Activated CD4-positive, alpha-beta T cell treated with anti-CD3 and anti-CD28 coated beads for 36 hours (primary cell): ENCODE measurements at places on chromosomes 6 and 20.
A peak's percentile ranks its signal among the peaks of the same experiment; 100 is the strongest.

DNA sequence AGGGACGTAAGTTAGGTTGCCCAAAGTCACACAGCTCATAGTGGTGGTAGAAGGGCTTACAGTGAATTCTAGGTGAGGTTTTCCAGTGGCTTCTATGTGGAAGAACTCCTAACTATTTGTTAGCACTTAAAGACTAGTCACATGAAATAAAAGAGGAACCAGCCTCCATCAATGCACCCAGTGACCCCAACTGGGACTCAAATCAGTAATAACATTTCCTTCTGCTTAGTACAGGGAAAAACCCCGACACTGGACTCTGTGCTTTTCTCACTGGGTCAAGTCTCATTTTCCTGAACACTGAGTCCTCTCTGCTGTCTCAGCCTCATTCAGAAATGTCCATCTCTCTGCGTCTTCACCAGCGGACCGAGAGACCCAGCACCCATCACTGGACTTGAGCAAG is 89.2 kb downstream of the SLC22A23 start:
- DNase-seq, result no peak

DNA sequence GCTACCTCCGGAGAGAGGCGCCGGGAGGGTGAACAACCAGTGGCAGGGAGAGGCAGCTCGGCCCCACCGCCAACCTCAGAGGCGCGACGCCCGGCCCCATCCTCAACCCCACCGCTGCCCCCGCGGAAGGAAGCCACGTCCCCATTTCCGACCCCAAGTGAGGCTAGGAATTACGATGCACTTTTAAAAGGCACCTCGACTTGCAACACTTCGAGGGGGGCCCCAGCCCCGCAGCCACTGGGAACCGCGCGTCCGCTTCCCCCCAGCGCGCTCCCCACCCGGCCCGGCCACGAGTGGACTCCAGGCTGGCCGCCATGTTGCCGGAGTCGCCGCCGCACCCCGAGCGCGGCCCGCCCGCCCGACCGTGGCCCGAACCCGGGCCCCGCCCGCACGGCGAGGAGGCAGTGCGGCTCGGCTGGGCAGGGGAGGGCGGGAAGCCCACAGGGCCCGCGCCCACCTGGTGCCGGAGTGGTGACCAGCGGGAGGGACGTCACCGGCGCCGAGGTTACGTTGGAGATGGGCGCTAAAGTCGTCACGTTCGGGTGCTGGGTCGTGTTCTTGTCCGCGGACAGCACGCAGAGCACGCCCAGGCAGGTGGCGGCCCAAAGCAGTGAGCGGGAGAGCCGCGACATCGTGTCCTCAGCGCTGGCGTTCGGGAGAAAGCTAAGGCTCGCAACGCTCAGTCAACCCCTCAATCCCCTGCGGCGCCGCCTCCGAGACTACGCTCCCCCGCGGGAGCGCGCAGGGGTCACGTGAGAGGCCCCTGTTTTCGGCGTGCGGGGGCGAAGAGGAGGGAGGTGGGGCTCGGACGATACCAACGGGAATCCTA is at the start of gene CD164:
Gene CD164 (minus strand): TSS at position 721 of the 829 bp plus-strand sequence. CDS start 89 bp downstream, at position 632.
- peak; percentile 98 for DNase-seq

DNA sequence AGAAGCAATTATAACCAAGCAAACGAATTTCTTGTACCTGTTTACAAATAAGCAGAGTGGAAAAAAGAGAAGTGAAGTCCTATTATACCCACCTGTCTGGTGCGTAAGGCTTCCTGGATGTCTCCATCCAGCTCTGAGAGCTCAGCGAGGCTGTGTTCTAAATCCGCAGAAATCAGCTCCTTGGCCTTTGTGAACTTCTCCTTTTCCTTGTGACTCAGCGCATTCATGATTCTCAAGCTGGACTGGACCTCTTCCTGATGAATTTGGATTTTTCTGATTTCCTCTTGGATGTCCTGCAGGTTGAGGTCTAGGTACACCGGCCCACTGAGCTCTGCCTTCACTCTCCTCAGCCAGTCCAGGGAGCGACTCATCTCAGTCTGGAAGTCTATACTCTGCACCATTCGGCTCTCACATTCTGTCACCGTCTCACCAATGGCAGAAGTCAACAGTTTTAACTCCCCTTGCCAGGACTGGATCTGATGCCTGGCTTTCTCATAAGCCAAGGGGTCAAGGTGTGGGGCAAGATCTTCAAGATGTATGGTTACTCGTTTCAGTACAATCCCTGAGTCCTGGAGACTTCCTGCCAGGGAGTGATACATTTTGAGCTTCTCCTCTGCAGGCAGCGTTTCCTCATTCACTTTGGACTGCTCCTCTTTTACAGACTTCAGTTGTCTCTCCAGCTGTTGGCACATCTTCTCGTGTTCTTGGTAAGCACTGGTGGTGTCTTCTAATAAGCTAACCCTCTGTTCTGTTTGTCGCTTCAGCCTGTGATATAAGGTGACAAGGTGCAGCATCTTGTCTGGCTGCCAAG is 307.3 kb downstream of the SYNE1 start:
- DNase-seq, result no peak

DNA sequence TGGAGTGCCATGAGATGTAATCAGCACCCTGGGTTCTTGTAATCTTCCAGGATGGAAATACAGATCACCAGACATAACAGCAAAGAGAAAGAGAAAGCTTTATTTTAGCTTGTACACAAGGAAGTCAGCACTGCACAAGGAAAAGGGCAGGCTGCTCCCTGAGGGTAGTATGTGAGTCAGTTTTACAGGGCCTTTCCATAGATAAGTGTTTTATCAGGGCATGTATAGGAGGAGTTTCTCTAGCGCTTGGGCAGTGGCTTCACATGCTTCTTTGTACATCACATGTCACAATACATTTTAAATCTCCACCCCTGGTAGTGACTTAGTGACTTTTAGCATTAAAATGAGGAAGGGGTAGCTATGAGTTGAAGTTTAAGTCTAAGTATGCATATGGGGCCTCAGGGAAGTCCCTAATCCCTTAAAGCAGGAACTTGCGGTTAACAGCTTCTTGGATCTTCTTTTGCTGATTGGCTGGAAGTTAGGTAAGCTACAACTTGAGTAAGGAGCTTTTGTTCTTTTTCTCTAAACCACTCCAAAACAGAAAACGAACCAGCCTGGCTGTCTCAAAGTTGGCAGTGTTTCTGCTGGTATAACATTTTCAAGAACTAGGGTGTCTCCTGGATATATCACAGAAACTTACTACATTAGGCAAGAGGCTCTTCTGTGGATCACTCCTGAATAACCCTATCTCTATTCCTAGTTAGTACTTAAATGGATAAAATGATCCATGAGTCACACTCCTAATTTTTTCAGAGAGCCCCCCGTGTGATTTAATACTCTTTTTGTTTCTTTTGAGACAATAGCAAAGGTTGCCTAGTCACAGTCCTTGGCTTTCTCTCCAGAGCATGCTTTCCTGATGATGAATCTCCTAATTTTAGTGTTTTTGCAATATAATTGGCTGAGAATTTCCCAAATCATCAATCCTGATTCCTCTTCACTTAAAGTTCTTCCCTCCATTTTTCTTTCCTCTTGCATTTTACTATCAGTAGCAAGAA is 60.2 kb downstream of the MRAP2 start:
- DNase-seq, result no peak

DNA sequence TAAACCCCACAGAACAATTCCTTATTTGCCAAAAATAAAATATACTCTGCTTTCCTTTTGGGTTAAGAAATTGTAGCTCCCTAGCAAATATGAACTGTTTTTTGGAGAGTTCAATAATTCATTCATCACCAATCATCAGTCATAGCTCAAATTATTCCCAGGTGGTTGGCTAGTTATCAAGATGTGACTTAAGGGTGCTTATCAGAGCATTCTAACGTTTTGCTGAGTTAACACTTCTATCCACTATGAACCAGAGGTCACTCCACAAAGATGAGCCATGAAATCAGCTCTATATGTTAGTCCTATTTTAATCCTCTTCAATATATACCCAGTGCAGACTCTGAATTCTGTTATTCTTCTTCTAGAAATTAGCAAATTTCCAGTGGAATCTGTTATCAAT is 379.1 kb downstream of the TENT5A start:
- no peak for DNase-seq

- DNase-seq, result no peak
These were observed 11.3 kb upstream of the RBM24 start for GRCh38 chr6:17269840-17270239.

DNA sequence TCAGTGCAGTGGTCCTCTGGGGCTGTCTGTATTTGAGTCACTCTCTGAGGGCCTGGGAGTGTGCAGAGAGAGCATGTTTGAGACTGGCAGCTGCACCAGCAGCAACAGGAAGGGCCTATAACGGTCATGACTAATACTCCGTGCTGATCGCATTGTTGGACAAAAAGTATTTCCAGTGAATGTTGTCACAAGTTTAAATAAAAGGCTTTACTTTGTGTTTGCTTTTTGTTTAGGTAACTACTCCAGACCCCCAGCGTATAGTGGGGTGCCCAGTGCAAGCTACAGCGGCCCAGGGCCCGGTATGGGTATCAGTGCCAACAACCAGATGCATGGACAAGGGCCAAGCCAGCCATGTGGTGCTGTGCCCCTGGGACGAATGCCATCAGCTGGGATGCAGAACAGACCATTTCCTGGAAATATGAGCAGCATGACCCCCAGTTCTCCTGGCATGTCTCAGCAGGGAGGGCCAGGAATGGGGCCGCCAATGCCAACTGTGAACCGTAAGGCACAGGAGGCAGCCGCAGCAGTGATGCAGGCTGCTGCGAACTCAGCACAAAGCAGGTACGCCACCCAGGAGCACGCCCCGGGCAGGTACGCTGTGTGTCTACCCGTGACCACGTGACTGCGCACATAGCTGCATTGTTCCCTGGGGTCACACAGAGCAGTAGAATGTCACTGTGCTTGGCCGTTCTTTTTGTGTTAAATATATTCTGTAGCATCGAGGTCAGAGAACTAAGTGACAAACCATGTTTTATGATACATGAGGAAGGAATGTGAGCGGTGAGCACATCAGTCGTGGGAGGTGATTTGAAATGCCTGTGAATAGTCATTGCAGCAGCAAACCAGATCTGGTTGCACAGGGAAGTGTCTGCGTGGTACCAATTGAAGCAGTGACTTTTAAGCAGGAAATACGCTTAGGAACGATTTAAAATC is 174.7 kb downstream of the TMEM242 start:
- DNase-seq, result no peak

- no peak for DNase-seq
These were observed 143.5 kb downstream of the ANKRD60 start for GRCh38 chr20:58084966-58085365.

DNA sequence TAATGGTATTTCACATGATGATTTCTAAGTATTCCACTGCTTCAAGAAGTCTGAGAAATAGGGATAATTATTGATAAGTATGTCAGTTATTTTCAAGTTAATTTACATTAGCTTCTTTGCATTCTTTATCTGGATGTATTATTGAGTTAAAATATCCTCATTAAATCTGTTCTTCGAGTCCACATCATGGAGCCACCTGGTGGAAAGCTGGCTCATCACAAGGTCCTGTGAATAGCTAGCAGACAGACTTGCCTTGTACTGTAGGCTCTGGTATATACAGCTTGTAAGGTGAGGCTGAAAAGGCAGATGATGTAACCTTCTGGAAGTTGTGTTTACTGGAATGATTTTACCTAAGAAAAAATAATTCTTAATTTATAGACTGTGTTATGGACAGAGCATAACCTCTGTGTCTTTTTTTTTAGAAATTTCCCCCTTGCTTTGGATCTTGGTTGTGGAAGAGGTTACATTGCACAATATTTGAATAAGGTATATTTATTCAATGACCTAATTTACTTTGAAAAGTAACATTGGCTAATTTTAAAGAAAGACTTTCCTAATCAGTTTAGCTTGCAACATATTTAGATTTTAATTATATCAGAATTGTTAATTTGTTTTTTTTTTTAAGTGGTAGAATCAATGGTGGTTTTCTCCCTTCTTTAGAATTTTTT is 3.5 kb downstream of the NDUFAF5 start:
- peak; percentile 64 for DNase-seq

GRCh38 chr6:42010185-42010891 is 40.0 kb upstream of the TAF8 start:
- DNase-seq, result peak; percentile 71

DNA sequence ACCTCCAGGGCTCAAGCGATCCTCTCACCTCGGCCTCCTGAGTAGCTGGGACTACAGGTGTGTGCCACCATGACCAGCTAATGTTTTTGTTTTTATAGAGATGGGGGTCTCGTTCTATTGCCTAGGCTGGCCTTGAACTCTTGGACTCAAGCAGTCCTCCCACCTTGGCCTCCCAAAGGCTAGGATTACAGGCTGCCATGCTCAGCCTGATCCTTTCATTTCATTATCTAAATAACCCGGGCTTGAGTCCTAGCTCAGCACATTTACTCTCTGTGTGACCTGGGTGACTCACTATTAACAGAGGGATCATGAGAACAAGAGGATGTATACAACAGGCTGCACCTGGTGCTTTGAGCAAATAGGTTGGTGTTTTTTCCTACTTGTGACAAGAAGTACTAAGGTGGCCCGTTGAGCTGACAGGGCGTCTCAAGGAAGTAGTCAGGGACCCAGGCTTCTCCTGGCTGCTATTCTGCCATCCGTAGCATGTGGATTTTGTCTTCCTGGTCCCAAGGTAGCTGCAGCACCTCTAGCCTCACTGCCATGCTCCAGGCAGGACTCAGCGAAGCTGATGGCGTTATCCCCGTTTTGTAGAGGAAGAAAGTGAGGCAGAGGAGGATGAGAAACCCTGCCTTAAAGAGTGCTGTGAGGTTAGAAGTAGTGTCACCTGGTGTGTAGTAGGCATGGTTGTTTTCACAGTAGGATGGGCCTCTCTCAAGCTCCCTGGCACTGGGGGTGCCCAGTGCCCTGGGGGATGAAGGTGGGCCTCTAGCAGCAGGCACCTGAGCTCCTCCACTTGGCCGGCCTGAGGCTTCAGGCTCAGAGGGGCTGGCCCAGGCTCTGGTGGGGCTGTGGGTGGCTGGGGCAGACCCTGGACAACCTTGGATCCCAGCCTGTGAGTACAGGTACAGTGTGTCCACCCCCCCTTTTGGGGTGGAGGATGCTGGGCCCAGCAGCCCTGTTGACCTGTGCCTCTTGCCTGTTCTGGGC is 62.4 kb downstream of the ADNP start:
- no peak for DNase-seq

GRCh38 chr6:56720882-56721281 is 78.2 kb upstream of the DST start:
- no peak for DNase-seq

- DNase-seq, result no peak
These were observed 924 bp downstream of the FAM162B start for GRCh38 chr6:116764629-116764960.

GRCh38 chr6:73011945-73012344 is 213.4 kb downstream of the KHDC1L start:
- DNase-seq, result no peak

DNA sequence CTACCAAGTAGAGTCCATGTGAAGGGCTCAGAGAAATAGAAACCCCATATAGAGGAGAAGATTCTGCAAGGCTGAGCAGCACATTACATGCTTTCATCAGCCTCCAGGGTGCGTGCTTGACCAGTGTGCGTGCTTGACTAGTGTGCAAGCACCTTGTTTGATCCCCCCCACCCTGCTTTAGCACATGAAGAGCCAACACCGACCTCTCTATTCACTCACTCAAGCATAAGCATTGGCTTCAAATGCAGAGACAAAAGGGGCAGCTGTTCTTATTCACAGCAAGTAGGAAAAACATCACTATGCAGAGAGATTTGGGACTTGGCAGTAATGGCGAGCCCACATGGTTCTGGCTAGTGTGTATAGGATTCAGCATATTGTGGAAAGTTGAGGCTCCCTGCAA is 278.7 kb upstream of the RNF217 start:
- DNase-seq, result no peak

GRCh38 chr6:14274546-14275492 is 157.2 kb downstream of the CD83 start:
- DNase-seq, result no peak

- DNase-seq, result no peak
These were observed 150.8 kb downstream of the CDC5L start for GRCh38 chr6:44538131-44538806.

GRCh38 chr6:43926634-43927531 is 156.9 kb downstream of the VEGFA start:
- DNase-seq, result peak; percentile 57
